Fibroblast of skin of scalp (primary cell): ENCODE measurements at places on chromosomes 2 and 18.

DNA sequence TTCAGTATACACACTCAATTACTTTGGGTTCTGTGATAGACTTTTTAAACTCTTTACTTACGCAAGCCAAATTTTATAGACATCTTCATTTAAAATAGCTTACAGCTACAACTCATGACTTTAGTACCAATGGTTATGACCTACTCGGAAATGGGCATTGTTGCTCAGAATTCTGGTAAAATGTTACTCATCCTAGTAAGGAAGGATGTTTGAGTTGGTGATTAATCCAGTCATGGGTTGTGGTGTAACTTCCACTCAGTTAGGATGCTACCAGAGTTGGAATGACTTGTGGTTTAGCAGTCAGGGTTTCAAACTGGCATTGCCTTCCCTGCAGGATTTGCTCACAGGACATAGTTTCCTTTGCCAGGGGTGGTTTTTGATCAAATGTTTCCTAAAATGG is 7.4 kb upstream of the NPC1 start:
- peak; percentile 72 for DNase-seq

DNA sequence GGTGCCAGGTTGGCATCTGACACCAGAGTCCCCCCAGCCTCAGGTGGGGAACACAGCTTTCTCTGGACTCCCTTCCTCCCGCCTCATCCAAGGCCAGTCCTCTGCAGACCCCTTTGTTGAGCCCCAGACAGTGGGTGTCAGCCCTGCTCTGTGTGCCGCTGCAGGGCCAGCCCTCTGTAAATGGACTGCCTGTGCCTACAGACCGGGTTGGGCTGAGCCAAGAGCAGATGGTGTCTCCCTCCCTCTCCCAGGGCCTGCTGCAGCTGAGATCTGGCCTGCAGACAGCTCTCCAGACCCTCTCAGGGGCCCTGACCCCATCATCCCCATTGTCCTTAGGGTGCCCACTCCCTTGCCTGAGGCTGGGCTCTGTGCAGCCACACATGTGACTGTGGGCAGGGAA is 160.8 kb downstream of the KLHL29 start:
- no peak for DNase-seq

DNA sequence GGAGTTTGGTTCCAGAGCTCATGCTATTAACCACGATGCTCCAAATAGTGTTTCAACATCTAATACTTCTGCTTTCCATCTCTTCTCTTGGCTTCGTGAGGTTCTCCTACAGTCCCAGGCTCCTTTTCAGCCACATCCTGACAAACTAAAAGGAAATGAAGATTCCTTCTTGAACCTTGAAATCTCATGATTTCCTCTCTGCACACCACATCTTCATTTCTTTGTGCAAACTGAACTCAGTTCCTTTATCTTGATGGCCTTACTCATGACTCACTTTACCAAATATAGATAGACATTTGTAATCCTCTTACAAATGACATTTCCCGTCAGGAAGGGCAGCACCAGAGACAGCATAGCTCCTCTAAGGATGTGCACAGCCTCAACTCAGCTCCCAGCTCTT is 50.0 kb upstream of the ITGA4 start:
- no peak for DNase-seq

DNA sequence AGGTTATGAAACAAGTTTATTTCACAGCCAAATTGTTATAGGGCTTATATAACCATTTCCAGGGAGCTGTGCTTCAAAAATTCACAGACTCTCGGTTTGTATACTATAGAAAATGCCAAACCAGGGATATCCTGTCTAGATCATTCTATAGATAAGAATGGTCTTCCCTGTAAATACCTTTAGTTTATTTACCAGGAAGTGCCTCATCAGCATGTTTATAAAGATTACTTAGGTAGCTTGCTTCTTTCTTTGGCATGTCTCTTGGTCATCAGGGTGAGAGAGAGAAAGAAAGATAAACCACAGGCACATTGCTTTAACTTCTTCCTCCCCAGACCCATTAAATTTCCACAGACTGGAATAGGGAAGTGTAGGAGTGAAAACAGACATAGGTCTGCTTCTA is 439.4 kb downstream of the SPAG16 start:
- DNase-seq, result no peak

GRCh38 chr18:77098538-77099174 is 33.9 kb downstream of the MBP start:
- peak; percentile 22 for DNase-seq

DNA sequence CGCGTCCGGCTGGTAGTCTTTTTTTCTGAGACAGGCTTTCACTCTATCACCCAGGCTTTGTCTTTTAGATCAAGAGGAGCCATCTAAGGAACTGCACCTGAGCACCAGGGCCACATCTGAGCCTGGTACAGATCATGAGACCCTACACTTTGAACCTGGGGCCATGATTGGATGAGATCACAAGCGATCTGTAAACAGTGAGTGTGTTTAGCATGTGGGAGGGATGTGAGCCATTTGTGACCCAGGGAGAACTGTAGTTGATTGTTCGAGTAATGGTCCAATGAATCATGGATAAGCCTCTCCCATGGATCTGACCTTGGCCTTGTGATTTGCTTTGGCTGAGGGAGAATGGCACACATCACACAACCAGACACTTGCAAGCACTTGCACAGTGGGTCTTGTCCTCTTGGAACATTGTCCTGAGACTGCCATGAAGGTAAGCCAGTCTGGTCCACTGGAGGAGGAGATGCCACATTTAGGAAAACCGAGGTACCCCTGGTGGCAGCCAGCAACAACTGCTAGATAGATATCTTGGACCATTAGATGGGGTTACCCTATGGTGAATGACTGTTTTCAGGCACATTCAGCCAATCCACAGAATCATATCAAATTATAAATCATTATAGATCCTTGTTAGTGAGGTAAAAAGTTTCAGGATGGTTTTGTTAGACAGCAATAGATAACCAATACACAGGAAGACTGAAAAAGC is 19.5 kb upstream of the DTNB start:
- DNase-seq, result no peak

- DNase-seq, result no peak
Observed at GRCh38 chr2:186751790-186752189, 57.9 kb downstream of the FAM171B start.

DNA sequence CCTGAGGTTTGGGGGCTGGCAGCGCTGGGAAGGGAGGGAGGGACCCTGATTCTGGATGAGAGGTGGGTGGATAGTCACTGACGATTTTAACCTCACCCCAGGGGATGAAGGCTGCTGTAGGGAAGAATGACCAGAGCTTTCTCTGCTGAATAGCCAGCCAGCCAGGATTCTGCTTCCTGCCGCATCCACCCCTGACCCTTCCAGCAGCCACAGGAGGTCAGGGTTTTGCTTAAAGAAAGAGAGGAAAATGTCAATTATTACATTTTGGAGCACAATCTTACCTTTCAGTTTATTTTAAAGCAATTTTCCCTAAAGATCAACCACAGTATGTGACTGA is 217.7 kb downstream of the GBX2 start:
- no peak for DNase-seq

DNA sequence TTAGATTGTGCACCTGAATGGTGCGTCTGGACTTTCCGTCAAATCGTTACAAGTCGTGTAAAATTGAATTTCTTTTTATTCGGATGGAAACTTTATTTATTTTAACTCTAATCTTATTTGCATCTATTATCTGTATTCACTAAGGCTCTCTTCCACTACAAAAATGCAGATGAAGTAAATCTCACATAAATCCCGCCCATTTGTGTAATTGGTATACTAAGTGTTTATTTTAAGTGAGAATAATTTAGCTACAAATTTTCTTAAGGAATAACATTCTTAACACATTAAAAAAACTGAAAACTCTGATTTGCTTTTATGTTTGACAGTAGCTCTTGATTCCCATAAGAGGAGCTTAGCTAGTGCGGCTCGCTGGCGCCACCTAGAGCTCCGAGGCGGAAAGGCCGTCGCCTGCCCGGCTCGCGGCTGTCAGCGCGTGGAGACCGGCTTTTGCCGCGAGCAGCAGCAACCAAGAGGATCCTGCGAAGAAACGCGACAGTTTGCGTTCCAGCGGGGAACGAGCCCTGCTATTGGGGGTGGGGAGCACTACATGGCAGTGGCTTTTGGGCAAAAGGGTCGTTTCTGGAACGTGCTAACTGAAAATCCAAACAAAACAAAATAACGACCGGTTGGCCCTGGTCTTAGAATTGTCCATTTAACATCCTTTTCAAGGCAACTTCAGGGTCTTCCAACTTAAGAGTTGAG is 6.7 kb downstream of the SP9 start:
- peak; percentile 80 for DNase-seq

GRCh38 chr18:64966667-64967066 is 784.1 kb upstream of the CDH7 start:
- DNase-seq, result peak; percentile 43

DNA sequence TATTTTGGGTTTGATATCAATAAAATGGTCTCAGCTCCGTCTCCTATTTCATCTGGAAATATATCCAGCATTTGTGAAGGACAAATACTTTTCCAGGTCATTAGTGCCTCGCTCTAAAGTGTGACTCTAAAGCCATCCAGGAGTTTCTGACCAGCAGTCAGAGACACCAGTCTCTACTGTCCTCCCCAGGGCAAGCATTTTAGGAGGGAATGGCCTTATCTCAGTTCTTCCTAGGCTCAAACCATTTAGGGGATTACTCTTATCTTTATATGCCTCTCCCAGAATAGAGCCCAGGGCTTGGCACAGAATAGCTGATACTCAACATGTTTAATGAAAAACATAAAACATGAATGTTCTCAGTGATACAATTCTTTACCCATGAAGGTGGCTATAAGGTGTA is 187.6 kb downstream of the NAPG start:
- DNase-seq, result no peak

GRCh38 chr2:28276076-28276618 is 116.5 kb upstream of the FOSL2 start:
- DNase-seq, result peak; percentile 97

DNA sequence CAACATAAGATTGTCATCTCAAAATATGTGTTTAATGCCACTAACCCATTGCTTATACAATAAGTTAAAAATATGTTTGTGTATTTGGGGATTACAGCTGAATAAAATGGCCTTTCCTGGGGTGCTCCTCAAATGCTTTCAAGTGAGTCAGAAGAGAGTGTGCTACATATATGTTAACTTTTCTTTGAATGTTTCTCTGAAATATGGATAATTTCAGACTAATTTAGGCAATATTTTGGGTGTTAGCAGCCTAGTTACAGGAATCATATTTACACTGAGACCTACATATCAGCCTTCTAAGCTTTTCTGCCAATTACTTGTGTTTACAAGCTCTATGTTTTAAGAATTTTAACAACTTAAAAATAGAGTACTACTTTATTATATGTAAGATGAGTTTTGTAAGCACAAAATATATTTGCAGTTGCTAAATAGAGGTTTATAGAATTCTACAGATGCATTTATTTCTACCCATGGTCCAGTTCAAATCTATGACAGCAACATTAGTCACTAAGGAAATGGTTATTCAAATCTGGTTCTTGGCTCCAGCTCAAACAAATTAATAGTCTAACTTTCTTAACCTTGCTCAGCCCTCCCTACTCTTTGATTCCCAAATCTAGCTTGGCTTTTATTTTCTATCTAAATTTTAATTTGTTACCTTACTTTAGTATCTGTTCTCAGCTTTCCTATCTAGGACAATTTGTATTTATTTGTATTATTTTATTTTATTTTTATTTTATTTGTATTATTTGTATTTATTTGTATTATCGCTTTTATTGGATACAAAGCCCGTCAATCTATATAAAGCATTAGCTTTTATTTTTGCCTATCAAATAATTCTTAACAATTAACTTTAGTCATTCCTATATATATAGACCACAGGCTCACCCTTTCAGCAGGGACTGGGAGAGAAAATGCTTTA is 48.9 kb downstream of the FSIP2 start:
- peak; percentile 29 for DNase-seq

GRCh38 chr18:37451239-37451825 is 114.3 kb downstream of the CELF4 start:
- no peak for DNase-seq
